Stimulated activated CD8-positive, alpha-beta memory T cell treated with anti-CD3 and anti-CD28 coated beads, Interleukin-7, amount 100 ng/mL, for 1 hour (primary cell): ENCODE measurements at places on chromosomes 1 and 21.

DNA sequence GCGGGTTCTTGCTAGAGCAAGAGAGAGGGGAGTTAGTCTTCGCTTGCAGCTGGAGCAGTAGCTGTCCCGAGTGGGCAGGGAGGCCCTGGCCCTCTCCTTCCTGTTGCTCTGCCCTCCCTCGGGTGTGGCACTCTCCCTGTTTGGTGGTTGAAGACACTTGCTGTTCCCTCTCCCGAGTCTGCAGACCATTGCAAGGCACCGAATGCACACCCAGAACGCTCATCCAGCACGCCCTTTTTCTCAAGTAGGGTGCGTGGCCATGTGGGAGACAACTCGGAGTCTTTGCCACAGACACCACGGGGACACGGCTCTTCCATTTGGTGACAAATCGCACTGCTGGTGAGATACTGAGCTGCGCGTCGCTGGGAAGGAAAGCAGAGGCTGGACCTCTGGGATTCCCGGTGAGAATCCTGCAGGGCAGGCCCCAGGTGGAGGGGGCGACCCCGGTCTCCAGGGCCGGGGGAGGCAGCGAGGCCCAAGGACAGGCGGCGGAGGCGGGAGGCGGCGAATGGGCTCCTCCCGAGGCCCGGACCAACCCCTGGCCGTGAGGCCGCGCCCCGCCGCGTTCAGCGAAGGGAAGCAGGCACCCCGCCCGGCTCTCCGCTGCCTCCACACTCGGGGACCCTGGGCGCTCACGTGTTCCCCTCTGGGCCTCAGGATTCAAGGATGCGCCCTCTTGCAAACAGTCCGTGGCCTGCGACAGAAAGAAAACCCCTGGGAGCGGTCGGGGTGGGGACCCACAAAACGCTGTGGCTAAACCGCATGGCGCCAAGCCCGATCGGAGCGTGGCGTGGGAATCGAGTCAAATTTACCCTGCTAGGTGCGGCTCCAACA, 10.4 kb upstream of the TMEM200B start:
- no peak for DNase-seq

DNA sequence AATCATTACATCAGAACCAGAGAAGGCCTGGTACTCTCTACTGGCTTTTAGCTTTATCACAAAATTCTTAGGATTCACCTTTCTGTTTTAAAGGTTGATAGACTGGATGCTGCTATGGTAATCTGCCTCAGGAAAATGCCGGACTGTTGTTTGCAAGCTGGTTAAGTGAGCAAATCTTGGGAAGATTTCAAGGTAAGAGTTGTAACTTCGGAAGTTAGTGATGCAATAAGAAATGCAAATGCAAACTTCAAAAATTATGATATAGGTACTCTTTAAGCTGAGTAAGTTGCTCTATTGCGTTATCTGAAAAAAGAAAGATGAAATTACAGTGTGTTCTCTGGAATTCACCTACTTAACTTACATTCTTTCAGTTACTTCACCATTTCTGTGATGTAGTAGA, 4.4 kb upstream of the SLC16A1 start:
- no peak for DNase-seq

DNA sequence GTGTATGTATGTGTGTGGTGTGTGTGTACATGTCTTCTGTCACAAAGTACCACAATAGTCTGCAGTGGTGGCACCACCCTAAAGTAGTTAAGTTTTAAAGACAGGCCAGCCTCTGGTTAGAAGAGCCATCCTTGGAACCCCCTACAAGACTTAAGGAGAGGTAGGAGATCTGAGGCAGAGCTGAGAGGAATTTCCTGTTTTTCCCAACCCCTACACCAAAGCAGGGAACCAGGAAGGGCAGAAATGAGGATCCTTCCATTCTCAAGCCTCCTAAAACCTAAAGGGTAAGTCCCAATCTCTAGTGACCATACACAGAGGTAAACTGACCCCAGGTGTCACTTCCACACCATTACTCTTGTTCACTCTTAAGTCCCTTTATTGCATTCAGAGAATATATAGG, 11.1 kb downstream of the PEA15 start:
- DNase-seq = no peak

DNA sequence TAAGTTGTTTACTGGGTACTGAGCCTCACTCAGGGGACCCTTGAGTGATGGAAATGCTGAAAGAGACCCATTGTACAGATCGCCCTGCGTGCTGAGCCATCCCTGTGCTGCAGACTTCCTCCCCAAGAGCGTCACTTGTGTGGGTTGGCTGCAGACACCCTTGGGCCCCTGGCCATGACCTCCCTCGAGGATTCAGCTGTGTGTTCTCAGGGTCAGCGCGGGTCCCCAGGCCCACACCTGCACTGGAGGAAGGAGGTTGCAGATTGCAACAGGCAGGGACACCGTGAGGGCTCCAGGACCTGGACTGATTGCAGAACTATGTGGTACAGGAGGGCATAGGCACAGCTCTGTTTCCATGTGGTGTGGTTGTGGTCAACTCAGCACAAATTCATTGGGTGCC, 4.4 kb downstream of the SNAP47 start:
- no peak for DNase-seq

- no peak for DNase-seq
Measured at GRCh38 chr1:19349999-19350398, 37.9 kb downstream of the SLC66A1 start.
